SIG-M5 (cell line): ENCODE measurements at places on chromosomes 11 and 22.

DNA sequence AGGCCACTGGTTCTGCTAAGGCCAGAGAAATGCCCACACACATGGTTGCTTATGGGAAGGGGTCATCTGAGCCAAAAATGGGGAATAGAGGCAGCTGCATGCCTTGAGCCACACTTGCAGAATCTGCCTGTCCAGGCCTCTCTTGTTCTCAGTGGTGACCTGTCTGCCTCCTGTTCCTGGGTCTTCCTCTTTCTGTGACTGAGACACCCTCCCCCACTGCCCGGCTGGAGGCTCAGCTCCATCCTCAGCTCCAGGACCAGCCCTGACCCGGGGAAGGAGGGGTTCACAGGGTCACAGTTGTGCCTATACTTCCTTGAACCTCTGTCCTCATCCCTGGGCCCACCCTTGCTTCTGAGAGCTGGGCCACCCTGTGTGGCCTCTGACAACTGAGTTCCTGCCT is 52.3 kb downstream of the CSF2RB start:
- DNase-seq = no peak

GRCh38 chr11:129278586-129279319 is 86.6 kb upstream of the ARHGAP32 start:
- no peak for DNase-seq

DNA sequence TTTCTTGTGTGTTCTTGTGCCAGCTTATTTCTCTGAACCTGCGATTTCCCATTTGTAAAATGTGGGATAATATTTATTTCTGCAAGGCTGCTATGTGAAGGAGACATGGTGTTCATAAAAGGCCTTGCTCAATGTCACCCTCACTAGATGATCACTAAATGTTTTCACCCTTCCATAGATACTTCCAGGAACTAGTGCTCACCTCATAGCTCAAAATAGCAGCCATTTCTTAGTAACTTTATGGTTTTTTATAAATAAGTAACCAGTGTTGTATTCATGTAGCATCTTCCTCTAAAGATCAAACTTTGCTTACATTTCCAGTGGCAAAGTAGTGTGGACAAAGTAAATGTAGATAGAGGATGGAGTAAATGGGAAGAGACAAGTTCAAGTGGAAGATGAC is 23.8 kb downstream of the SYTL2 start:
- DNase-seq = no peak

GRCh38 chr11:85599083-85599482 is 28.1 kb downstream of the DLG2 start:
- DNase-seq = no peak

DNA sequence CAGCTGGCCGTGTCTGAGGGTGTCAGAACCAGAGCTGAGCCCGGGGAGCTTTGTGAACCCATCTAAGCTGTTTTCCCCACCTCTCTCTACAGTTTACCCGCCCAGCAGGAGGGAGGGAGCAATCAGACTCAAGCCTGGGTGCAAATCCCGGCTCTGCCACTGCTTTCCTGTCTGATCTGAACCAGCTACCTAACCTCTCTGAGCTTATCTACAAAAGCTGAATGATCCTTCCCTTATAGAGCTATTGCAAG is 252 bp downstream of the APOL2 start:
- DNase-seq = no peak

DNA sequence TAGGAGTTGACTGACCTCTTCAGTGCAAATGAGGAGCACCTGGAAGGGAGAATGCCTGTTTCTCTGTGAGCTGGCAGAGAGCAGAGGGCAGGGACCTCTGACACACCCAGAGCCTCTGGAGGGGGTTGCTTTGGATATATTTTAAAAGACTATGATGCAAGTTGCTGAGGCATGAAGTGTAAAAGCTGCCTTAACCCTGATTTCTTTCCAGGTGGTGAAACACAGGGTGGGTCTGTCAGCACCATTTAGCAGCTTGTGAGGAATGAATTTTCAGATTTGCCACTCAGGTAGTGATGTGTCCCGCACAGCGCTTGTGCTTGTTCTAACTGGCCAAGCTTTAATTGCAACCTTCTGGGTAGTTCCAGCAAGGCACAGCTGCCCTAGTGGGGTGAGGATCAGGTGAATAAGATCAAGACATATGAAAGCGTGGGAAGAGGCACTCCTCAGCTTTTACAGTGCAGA is 90.2 kb downstream of the SWAP70 start:
- DNase-seq = no peak

GRCh38 chr22:50035976-50036724 is 21.9 kb downstream of the TTLL8 start:
- no peak for DNase-seq

- no peak for DNase-seq
Measured at GRCh38 chr11:119262668-119263351, 54.1 kb downstream of the MCAM start.

- no peak for DNase-seq
Measured at GRCh38 chr22:29703569-29704195, 16.1 kb upstream of the CABP7 start.

- no peak for DNase-seq
Measured at GRCh38 chr11:74926304-74927030, 22.4 kb downstream of the XRRA1 start.

DNA sequence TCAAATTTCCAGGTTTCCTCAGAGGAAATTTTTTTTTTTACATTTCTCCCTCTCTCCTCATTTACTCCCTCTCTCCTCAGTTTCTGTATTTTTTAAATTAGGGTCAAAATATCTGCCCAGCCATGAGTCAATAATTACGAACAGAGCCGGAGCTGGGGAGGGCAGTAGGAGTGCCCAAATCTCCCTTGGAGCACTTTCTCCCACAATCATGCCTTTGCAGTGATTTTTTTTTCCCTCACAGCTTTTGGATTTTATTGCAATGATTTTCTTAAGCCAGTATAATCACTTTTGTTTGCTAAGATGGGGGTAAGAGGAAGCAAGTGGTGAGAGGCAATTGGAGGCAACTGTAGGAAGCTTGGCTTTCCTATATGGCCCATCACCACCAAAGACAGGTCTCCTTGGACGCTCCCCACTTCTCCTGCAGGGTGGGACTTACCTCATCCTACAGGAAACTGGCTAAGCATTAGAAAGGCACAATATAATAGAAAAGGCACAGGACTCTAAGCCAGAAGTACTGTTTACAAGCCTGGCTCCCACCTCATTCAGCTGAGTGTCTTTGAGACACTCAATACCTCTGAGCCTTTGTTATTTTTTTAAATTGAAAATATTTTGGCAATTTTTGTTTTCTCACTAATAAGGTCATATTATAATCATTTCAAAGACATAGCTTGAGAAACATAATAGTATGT is 192.6 kb upstream of the PITPNB start:
- no peak for DNase-seq

GRCh38 chr11:121757480-121758125 is 304.8 kb upstream of the SORL1-AS1 start:
- no peak for DNase-seq

DNA sequence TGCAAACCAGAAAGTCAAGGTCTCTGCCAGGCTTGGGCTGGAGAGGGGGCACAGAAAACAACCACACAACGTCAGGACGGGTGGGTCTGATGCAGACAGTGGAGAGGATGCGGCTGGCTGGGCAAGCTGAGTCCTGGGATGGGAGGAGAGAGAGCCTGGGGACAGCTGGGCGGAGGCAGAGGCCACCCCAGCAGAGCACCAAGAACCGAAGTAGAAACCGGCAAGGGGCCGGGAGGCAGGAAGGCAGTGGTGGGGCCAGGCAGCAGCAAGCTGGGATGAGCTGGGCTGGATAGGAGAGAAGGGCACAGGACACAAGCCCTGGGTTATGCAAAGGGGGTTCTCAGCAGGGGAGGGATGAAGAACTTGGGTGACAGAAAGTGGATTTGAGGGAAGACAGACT is 188.2 kb downstream of the SHANK2 start:
- no peak for DNase-seq

DNA sequence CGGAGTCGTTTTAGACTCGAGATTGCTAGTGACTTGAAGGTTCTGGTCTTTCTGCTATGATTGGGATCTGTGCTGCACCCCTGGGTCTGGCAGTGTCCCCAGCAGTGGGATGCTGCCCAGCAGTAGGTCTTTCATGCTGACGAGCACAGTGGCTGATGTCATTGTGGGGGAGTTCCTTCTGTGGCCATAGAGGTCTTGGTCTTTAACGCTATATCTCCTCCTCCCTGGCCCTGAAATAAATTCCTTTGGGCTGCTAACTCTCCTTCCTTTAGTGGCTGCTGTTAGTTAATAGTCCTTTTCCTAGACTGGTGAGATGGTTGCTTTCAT is 136.3 kb downstream of the TEAD1 start:
- DNase-seq = no peak

DNA sequence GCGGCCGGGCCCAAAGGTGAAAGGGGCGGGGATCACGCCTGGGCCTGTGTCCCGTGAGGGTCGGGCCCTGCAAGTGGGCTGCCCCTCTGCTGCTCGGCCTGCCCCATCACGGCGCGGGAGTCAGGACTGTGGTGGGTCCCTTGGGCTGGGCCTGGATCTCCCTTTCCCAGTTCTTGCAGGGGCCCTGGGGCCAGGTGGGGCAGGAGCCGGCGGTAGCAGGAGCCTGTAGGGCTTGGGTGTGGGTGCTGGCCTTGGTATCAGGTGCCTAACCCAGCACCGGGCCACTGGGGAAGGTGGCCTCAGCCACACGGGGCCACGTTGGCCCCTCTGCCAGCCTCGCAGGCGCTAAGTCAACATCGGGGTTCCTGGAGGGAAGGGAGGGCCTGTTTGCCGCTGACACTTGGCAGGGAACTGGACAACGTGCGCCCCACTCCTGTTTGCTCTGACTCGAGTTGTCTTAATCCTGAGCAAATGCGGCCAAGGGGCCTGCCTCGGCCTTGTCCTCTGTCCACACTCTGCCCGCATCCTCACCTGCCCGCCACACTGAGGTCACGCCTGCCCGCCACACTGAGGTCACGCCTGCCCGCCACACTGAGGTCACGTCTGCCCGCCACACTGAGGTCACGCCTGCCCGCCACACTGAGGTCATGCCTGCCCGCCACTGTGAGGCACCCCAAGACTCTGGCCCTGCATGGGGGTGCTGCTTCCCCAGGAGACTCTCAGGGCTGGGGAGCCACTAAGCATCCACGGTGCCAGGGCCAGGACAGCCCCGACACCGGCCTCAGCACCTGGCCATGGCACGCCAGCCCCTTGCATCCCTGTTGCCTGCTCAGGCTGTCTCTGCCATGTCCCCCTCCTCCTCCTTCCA is 14.2 kb upstream of the MUC5B start:
- DNase-seq = no peak

- no peak for DNase-seq
Measured at GRCh38 chr22:44737406-44738346, 14.7 kb upstream of the ARHGAP8 start.

DNA sequence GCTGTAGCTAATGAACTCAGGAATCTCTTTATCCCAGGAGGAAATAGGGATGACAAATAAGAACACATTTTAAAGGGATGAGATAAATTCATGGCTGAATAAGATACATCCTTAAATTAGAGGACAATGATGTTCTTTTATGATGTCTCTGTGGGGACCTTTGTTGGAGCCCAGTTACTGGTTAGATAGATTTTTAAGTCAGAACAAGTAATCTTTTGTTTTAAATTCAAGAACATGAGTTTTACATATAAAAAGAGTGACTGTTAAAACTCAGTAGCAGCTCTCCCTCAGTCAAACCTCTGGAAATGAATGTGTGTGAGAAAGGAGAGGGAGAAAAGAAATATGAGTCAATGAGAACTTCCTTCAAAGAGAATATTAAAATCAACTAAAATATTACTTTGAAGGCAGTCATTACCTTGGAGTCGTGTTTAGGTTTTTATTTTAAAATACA is 241.6 kb downstream of the SWAP70 start:
- DNase-seq = no peak
